ENCODE measurements at places on chromosomes 12 and 14.

GRCh38 chr14:42535397-42535796 is 928.7 kb downstream of the LRFN5 start:
- DNase-seq: no peak

DNA sequence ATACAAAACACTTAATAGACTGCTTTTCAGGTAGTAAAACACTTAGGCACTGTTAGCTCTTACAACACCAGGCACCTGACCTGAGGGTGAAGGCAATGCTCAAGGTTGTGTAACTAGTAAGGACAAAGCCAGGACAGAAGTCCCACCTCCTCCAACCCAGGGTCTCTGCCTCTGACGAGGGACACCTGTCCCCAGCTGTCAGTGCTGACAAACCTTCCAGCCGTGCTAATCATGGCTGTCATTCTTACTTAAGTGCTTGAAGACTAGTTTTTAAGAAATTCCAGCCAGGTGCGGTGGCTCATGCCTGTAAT is 62.5 kb upstream of the MAX start:
- DNase-seq: peak; percentile 65

GRCh38 chr12:52090291-52090690 is 10.8 kb downstream of the SMIM41 start:
- no peak for DNase-seq

DNA sequence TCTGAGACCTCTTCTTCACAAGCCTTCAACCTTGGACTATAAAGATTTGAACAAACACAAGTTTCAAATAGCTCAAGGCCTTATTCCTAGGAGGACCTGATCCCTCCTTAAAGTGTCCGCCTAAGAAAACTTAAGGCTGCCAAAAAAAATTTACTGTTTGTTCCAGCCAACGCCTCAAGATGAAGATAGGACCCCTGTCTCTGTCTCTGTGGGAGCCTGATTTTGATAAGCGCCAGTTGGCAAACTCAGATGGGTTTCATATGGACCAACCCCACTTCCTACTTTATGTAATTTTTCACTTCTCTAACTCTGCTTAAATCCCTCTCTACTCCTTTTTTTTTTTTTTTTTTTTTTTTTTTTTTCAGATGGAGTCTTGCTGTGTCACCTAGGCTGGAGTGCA is 11.0 kb downstream of the FKBP3 start:
- DNase-seq: no peak

DNA sequence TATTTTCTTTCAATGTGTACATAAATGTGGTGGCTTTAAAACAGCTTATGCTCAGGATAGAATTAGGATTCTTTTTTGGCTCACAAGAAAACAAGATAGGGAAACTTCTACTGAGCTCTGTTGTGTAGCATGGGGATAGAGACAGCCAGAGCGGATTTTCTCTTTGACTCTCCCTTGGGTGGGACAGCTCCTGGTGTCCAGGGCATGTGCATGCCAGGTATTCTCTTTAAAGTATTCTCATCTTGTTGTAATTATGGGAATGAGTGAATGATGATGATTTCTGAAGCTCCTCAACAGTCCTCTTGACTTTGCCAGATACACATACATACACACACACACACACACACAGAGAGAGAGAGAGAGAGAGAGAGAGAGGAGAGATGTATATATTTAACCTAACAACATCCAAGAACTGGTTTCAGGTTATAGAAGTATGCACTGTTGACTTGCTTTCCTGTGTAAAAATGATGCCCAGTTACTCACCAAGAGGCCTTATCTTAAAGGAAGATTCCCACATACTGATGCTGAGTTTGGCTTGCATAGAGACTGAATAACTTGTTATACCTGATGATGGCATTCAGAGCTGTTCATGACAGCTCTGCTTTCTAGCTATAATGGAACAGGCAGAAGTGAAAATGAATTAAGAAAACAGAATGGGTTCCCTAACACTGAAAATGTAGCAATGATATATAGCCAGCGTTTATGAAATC is 387.5 kb downstream of the EGLN3 start:
- DNase-seq: no peak

- DNase-seq: no peak
Observed at GRCh38 chr12:14216405-14217294, 148.8 kb upstream of the ATF7IP start.

DNA sequence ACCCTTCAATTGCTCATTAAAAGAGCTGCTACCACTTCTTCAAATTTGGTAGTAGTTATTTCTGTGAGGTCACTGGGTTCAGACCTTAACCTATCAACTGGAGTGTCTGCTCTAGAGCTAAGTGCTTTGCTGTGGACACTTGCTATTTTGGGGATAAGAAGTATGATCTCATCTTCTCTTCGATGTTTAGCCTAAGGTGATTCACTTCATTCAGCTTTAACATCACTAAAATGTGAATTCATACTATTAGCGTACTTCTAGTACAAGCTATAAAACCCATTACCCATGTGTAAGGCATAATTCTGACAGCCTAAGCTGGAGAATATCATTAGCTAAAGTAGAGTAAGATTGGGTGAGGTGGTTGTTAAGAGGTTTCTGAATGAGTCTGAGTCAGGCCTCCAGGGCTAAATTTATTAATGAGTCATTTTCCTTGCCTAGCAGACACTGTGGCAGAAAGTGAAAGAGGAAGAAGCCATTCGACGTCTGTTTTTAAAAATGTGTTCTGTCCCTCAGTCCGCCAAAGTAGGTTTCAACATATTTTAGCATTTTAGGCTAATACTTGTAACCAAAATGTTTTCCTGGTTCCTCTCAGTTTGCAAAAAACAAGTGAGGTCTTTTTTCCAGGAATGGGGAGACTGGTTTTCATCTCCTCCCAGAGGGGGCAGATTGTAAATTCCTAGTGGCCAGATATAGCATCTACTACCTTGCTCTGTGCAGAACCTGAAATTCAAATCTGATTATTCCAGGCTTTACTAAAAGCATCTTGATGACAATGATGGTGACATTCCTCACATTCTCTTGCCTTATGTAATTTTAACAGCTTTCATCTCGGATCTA is 103.6 kb downstream of the SSPN start:
- DNase-seq: peak; percentile 50

- no peak for DNase-seq
Observed at GRCh38 chr12:19128485-19128884, 1.0 kb upstream of the PLEKHA5 start.

DNA sequence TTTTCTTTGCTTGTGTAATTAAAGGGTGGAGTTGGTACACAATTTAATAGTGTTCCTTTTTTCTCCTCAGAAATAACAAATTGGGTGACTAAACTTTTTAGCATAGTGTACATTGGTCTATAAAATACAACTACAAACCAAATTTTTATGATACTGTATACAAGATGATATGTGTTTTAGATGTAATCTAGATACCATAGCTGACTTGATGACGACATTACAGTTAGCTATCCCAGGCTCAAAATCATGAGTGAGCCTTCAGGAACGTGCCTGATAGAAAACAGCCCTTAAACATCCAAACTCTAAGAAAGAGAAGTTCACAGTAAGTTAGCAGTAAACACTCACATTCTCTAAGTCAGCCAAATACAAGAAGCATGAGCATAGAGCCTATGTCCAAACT is 99.0 kb upstream of the SSTR1 start:
- DNase-seq: no peak

GRCh38 chr14:65849558-65849957 is 437.0 kb downstream of the FUT8 start:
- DNase-seq: peak; percentile 94

DNA sequence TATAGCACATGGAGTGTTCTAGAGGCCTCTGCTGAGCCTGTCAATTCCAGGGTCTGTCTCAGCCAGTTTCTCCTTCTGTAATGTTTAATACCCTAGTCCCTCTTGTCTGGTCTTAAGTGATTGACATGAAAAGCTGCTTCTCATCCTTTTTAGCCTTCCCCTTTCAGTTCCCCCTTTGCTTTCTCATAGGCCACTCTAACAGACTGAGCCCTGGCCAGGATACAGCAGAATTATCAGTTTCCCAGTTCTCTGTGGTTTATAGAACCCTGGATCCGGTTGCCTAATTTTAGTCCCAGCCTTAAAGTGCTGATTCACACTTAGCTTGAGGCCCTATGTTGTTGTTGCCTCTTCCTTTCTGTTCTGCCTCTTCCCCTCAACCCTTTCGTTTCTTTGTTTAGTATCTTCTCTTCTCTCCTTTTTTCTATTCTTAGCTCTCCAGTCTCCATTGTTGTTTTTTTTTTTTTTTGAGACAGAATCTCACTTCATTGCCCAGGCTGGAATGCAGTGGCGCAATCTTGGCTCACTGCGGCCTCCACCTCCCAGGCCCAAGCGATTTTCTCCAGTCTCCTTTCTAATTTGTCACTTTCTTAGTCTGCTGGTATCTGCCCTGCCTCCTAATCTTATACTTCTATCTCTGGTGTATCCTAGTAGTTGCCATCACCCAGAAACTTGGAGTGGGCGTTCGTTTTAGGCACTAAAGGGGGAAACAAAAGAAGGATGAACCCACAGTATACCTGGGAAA is 2.9 kb upstream of the BIN2 start:
- no peak for DNase-seq

DNA sequence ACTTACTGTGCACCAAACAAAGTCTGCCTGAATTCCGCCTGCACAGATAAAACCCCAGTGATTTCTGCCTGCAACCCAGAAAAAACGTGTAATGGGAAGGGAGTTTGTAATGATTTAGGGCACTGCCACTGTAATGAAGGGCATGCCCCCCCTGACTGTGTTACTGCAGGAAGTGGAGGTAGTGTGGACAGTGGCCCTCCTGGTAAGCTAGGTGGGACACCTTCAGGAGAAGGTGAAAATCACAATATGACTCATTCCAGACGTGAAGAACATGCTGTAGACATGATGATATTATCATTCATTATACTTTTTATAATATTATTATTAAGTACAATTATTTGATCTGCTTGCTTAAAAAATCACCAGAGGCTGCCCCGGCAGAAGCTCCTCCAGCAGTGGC is 59.2 kb downstream of the MAPKAPK5 start:
- no peak for DNase-seq

DNA sequence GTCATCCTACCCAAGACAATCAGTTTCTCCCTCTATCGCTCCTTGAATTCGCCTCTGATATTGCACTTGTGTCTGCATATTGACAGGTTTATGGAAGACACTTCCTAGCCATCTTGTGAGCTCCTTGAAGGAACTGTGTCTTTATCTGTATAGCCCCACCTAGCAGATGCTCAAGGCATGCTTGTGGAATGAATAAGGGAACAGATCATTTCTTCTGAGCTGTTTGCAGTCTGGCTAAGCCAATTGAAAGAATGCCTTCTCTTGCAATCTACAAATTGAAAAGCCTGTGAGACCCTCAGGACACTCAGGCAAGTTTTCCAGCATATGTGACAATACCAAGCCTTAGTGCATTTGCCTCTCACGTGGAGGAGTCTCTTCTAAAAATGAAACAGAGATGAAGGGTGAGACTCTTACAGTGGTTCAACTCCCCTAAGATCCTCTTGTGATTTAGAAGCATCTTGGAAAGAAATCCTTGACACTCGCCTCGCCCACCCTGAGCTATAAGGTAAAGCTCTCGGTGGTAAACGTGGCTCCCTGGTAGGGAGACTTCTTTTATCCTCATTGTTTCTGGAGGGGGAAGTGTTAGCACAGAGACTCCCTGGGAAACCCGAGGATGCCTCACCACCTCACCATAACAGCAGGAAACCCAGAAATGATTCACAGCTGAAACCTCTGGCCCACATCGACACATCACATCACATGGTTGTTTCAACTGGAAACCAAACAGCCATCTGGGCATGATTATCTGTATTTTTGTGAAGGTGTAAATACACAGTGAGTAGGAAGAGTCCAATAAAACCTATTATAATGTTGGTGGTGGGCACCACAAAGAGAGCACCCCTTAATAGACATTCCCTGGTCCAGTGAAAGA is 112.3 kb upstream of the BCL2L14 start:
- DNase-seq: no peak

DNA sequence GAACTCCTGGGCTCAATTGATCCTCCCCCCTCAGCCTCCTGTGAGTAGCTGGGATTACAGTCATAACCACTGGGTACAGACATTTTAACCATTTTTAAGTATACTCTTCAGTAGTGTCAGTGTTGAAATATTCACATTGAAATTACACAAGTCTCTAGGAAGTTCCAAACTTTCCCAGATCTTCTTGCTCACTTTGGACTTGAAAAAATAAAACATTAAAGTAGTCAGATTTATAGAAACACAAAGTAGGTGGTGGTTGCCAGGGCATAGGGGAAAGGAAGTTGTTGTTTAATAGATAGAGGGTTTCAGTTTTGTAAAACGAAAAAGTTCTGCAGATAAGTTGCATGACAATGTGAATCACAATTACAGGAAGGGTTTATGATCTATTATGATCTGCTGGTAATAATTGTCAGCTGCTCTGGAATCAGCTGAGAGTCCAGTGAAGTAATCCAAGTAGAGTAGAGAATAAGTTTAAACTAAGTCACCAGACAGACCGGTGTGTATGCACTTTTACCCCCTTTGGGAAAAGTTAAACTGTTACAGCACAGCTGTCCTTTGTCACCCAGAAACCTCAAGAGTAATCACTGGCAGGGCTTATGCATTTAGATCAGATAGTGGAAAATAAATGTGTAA is 27.4 kb downstream of the PCNX1 start:
- no peak for DNase-seq

DNA sequence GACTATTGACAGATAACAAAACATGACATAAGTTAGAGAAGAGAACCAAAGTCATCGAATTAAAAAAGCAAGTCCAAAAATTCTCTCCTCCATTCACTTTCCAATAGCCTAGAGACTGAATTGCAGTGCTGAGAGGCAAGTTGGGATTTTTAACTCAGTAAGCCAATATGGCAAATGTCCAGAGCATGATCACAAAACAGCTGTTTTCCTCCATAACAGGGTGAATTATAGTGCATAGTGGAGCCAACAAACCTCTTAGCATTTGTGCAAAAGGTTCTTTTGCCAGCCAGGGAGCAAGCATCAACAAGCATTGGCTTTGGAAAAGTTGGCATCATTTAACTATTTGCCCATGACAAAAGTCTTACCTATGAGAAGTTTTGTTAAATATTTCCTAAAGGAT is 458.8 kb upstream of the NOVA1 start:
- DNase-seq: no peak

DNA sequence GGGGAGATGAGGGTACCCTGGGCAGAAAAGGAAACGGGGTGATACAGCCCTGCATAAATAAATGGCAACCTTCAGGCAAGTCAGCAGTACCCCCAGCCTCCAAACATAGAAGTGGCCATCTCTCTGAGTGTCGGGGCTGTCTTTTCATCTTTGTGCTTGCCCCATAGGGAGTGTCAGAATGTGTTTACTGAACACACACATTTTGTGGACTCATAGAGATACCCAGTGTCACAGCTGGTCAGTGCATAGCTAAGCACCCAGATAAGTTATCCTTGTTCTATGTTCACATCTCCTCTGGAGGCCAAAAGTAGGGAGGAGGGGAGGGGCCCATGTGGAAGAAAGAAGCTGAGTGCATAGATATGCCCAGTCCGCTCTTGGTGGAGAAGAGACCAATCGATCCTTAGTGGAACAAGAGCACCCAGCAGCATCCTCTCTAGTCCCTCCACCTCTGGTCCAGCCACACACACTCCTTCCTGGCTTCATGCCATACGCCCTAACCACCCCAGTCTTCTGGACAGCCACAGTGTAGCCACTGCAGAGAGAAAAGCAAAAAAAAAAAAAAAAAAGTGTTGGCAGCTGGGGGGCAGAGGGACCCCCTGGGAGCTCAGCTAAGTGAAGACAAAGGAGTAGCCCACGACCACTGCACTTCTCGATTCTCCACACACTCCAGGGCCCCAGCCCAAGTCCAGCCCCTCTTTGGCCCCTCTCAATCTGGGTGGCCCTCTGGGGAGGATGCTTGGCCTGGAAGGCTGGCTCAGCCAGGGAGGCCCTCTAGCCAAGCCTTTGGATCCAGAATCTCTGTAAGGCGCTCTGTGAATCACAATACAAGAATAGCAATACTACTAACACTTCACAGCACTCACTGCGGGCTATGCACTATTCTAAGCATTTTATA is 2.6 kb downstream of the ITGA7 start:
- DNase-seq: no peak
